ENCODE measurements at places on chromosomes 6 and 20.

DNA sequence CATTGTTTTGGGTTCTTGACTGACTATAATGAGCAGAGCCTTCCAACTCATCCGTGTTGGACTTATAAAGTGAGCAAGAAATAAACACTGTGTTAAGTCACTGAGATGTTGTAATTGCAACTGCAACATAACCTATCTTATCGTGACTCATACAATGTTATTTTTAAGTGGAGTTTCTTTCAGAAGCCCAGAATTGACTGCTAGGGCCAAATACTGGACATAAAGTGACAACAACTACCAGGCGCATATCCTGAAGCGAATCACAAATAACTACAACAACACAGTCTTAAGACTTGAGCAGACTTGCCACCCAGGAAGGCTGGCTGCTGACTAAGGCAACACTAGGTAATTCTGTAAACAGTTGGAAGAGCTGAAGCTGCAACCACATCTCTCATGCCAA, 326.6 kb downstream of the COL12A1 start:
- DNase-seq = no peak

GRCh38 chr6:168475188-168476013, 34.4 kb downstream of the SMOC2 start:
- DNase-seq = no peak

DNA sequence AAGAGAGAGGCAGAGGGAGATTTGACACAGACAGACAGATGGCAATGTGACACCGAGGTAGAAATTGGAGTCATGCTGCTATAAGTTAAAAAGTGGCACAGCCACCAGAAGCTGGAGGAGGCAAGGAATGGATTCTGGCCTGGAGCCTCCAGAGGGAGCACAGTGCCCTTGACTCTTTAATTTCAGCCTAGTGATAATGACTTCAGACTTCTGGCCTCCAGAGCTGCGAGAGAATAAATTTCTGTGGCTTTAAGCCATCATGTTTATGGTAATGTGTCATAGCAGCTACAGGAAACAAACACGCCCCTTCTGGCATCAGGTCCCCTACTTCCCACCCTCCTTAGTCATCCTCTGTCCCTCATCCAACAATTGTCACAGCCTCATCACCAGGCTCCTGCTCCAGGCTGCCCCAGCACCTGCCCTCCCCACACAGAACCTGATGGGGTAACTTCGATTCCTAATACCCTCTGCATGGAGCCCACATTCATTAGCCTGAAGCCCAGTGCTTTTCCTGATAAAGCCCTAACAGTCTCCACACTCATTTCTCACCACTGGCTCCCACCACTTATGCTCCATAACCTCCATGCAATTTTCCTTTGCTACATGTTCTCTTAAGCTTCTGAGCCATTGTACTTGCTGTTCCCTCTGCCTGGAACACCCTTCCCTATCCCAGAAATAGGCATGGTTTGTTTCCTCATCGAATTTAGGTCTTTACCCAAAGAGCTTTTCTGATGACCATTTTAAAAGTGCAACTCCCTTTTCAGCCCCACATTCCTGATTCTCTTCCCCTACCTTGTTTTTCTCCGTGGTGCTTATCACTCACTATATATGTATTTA, 69.7 kb upstream of the TOX2 start:
- DNase-seq = no peak

GRCh38 chr20:15091421-15092037, 754.1 kb upstream of the FLRT3 start:
- no peak for DNase-seq

DNA sequence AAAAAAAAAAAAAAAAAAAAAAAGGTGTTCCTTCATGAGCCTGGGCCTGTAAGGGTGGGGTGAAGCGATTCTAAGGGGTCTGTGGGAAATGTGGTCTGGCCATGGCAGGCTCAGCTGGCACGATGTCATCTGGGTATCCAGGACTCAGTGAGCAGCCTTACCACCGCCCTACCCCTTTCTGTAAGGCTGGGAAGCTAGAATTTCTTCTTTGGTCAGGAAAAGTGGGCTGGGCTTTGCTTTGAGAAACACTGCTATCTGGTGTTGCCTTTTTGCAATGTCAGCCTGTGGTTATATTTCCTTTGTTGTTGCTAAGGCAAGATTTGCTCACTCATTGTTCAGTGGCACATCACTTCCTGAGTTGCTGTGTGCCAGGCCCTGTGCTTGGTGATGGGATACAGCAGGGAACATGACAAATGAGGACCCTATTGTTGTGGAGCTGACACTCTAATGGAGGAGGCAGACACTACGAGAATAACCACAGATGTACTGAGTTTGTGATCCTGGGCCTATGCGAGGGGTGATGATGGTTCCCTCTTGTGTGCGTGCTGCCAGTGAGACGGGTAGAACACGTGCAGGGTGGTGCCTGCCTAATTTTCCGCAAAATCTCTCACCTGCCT, 45.9 kb upstream of the ZNFX1 start:
- DNase-seq = peak; percentile 11
